ENCODE measurements at places on chromosomes 11 and 22. TPM values are rescaled to one million over a fixed set of nuclear protein-coding genes. Genes with fewer than 3 reads are reported as not detected.

The MOV10L1 gene
- total RNA-seq = 7.8 TPM

The HBG1 gene
- 0.25 TPM for total RNA-seq

The NARS2 gene
- 9.8 TPM for total RNA-seq

The C11orf91 gene
- 0.19 TPM for total RNA-seq

The KLHL35 gene
- 4.5 TPM for total RNA-seq

The BRSK2 gene
- 0.26 TPM for total RNA-seq

The SLC25A18 gene
- total RNA-seq = not detected

The CFL1 gene
- 1,495 TPM for total RNA-seq
